Amniotic stem cell (primary cell): ENCODE measurements at places on chromosomes 16 and 17.

GRCh38 chr17:42709561-42709960 lies 27.2 kb downstream of the CNTNAP1 start:
- DNase-seq, result no peak

DNA sequence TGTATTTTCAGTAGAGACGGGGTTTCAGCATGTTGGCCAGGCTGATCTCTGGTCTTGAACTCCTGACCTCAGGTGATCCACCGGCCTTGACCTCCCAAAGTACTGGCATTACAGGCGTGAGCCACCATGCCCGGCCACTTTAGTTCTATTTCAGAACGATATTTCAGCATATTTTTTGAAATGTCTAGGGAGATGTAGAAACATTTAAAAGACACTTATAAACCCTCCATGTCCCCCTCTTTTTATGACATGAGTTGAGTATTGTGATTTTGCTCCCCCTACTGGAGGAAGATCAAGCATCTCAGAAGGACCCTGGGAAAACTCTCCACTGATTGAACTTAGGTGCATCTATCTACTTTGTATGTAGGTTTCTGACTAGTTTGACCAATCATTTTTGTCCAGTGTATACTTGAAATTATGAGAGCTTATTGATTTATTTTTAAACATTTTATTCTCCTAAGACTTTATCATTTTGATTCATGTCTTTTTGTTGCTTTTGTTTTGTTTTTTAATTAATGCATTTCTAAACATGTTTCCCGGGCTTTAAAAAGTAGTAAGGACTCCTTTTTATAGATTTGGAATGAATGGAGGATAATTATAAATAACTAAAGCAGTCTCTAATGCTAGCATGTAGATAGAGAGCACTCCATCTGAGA lies 105.1 kb downstream of the CHD9 start:
- DNase-seq, result peak; percentile 29

GRCh38 chr17:31144428-31144827 lies 49.7 kb downstream of the NF1 start:
- no peak for DNase-seq

DNA sequence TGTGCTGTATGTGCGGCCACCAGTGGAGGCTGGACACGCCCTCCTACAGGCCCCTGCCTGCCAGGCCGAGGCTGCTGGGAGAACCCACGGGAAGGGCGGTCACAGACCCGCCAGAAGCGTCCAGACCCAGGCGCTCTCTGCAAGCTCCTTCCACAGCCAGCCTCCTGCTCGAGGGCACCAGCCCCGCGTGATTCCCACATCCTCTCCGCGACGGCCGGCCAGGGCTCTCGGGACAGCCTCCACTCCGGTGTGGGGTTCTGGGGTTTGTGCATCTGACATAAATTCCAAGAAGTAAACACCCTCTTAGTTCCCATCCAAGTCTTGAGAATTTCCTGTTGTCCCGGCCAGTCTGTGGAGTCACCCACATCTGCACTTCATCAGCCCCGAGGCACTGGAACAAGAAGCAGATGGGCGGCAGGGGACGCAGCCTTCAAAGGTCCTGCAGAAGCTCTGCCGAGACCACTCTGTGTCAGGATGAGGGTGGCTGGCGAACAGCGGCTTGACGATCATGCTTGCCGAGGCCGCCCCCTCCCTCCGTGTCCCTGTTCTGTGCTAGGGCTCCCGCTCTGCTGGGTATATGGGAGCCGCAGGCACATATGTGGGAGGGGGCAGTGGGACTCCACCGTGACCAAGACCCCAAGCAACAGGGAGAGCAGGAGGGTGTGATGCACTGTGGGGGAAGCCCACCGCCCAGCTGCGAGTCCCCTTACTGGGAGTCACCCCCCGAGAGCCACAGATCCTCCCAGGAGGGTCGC lies 2.4 kb upstream of the TMEM204 start:
- DNase-seq, result peak; percentile 65

DNA sequence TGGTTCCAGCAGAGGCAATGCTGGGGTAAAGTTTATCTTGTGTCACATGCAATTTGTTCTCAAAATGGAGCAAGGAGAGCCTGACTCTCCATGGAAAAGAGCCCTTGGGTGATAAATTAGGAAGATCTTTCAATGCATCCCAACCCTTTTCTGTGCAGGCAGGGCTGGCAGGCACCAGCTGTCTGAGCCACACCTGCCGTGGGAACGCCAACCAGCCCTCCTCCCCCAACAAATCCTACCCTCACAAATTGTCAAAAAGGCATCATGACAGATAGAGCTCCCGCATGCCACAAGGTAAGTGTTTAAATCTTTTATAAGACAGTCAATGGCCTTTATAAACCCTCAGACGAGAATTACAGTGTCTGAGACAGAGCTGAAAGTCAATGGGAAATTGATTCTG lies 418.5 kb upstream of the CDH5 start:
- no peak for DNase-seq

GRCh38 chr17:4673986-4674684 lies 29.8 kb downstream of the PELP1 start:
- DNase-seq, result no peak

- no peak for DNase-seq
Observed at GRCh38 chr16:80602894-80603293, 62.1 kb downstream of the DYNLRB2 start.

- no peak for DNase-seq
Observed at GRCh38 chr17:3950584-3950983, 13.7 kb downstream of the ATP2A3 start.

- no peak for DNase-seq
Observed at GRCh38 chr17:7894866-7895265, 6.3 kb downstream of the CHD3 start.

DNA sequence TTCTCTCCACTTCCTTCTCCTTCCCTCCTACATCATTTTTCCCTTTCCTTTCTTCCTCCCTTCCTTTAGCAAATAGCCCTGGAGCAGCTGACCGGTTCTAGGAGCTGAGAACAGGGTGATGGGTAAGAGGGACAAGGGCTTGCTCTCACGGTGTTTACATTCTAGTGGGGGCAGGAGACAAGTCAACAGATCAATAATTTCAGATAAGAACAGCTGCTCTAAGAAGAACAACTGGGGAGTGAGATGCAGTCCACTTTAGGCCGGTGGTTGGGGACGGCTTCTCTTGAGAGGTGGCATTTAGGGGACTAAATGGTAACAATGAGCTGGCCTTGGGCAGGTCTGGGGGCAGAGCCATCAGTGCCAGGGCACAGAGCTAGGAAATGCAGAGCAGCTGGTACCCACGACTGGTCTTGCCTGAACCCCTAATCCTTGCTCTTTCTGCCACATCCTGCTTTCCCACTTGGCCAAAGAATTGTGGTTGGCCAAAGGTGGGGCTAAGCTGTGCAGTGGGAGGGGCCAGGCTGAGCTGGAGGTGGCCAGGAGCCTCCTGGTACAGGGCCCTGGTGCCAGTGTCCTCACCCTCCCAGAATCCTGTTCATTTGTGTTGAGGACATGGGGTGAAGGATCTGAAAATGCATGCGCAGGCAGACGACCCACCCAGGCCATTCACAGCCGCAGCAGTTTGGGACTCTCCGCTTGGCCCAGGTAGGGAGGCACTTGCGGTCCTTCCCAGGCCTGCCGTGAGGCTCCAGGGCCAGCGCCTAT lies 17.7 kb downstream of the CBX4 start:
- DNase-seq, result no peak

DNA sequence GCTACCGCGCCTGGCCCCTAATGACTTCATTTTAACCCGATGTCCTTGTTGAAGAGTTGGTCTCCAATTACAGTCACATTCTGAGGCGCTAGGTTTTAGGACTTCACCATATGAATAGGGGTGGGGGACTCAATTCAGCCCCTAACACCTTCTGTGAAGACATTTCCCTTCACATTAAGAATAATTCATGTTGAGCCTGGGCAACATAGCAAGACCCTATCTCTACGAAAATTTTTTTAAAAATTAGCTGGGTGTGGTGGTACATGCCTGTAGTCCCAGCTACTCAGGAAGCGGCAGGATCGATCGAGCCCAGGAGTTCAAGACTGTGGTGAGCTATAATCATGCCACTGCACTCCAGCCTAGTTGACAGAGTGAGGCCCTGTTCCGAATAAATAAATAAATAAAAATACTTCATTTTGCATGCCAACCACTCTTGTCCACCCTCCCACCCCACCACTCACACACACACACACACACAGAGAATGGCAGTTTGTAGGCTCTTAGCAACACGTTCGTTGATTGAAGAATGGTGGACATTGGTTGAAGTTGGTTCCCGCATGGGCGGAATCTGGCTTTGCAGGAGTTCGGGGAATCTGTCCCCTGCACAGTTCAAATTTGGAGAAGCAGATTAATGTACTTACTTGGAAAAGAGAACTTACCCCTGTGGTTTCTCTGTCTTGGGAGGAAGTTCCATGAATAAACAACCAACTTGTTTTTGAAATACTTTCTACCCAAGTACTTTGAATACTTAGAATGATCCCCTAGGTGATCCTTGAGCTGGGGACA lies 27.8 kb upstream of the TVP23A start:
- no peak for DNase-seq

DNA sequence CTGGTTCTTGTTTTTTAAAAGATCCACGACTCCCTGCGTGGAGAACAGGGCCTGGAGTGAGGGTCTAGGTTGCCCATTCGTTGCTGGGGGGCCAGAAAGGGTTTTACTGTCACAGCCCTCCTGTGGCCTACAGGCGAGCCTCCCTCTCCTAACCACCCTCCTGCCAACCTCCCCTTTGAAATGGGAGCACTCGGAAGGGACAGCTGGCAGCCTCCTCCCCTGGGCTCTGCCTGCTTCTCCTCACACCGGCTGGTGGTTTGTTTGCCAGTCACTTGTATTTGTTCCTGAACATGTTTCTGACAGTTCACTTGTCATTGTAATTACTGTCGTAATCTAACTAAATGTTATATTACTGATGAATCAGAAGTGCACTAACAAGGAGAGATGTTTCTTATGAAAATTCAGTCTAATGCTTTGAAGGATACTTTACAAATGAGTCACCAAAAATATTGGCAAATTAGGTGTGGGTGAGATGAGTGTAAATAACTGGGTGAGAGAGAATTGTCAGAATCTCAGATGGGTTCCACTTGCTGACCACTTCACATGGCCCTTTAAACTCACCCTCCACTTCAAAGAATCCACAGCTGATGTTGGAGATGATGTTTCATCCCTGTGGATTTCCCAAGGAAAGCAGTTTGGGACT lies 2.7 kb upstream of the SPPL2C start:
- no peak for DNase-seq

GRCh38 chr17:47324224-47325020 lies 667 bp downstream of the EFCAB13 start:
- DNase-seq, result no peak

DNA sequence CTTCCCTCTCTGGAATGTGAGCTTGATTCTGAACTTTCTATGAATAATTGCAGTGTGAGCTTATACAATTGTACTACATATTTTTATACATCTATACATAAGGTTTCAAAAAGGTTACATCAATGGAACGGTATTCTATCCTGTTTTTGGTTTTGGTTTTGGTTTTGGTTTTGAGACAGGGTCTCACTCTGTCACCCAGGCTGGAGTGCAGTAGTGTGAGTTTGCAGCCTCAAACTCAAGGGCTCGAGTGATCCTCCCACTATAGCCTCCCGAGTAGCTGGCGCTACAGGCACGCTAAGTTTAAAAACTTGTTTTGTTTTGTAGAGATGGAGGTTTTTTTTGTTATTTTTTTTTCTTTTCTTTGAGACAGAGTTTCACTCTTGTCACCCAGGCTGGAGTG lies 1.1 kb downstream of the CTRB1 start:
- no peak for DNase-seq

DNA sequence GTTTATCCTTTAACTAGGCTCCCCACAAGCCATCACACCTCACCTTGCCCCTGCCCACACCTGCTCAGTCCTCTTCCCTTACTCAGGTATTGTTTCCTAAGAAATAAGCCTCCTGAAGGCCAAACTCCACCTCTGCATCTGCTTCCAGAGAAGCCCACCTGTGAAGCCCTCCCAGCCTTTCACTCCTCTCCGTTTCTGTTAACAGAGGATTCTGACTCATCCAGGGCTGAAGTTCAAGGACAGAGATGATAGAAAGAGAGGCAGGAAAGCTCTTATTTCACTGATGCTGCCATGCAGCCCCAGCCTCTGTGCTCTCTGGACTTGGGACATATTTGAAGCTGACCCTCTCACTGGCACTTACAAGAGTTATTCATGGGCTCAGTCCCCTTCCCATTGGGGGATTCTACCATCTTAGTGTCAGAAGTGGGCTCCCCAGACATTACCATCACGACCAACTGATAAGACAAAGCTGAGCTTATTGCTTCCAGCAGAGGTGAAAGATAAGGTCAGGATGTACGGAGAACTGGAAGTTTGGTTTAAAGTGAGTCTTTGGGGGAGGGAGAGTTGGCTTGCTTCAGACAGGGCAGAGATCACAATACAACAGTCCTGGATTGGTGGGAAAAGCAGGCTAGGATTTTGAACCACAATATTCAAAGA lies 35.3 kb upstream of the XYLT2 start:
- DNase-seq, result no peak

- no peak for DNase-seq
Observed at GRCh38 chr16:76661691-76662235, 384.6 kb downstream of the CNTNAP4 start.

- no peak for DNase-seq
Observed at GRCh38 chr17:3865176-3865575, 19.1 kb upstream of the NCBP3 start.

DNA sequence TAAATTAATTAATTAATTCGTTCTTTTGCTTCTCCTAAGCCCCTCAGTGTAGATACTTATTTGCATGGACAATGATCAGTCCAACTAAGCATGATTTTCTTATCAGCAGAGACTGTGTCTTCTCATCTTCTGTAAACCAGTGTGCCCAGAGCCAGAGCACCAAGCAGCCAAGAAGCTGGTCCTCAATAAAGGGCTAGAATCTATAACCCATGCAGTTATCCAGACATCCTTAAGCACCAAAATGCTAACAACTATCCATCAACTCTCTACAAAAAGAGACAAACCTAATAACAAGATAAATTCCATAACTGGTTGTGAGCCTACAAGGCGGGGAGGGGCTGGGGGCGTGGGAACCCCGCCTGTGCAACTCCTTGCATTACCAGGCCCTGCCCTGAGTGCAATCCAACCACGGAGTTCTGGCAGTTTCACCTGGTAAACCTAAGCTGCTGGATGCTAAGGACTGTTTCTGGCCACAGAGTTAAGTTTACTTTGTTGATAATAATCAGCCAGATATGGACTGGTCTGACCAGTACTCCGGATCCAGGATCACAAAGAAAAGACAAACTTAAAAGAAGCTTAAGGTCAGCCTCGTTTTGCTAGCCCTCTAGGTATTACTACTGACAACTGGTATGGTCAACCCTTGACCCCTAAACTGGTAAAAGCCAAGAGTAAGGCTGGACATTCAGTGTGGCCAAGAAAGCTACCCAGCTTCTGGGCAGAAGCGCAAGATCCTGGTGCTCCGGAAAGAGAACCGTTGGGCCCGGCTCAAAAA lies 51.5 kb downstream of the ZFHX3 start:
- no peak for DNase-seq
